ENCODE measurements at places on chromosomes 3 and 15. TPM values are rescaled to one million over a fixed set of nuclear protein-coding genes. Genes with fewer than 3 reads are reported as not detected.

DNA sequence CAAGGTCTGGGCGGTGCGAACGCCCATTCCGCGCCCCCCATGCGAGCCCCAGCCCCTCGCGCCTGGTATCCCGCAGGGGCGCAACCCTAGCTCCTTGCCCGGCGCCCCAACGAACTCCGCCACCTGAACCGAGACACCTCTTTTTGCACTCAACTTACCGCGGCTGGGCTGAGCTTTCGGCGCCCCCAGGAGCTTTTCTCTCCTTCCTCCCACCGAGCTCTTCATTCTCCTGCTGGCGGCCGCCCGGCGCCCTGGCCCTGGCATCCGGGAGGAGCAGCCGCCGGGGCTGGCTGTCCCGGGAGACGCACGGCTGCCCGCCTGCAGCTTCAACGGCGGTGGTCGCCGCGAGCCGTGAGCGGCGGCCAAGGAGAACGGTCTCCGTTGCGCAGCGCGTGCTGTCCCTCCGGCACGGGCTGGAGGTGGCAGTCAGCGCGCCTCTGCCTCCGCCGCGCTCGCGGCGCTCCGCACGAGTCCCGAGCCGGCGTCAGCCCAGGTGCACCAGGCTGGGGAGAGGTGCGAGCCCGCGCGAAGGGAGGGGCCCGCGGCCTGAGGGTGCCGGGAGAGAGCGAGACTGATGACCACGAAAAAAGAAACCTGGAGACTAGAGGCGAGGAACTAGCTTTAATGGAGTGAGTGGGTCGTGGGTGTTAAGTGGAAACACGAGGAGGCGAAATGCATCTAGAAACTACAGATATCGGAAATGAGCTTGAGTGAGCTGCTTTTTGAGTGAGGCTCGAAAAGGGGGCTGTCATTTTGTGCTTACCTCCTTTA is 621.5 kb upstream of the ZNF385D start:
- H3K4me1 ChIP-seq, result no peaks in the 10 kb centered on the region
- H3K27me3 ChIP-seq, result peaks cover 30% of the 10 kb centered on the region
- no peak for DNase-seq
- peak overlapping the region; percentile 23 for H3K4me3 ChIP-seq
- no peaks in the 10 kb centered on the region for H3K36me3 ChIP-seq

Gene CPEB1
- 1.5 TPM for polyA plus RNA-seq

DNA sequence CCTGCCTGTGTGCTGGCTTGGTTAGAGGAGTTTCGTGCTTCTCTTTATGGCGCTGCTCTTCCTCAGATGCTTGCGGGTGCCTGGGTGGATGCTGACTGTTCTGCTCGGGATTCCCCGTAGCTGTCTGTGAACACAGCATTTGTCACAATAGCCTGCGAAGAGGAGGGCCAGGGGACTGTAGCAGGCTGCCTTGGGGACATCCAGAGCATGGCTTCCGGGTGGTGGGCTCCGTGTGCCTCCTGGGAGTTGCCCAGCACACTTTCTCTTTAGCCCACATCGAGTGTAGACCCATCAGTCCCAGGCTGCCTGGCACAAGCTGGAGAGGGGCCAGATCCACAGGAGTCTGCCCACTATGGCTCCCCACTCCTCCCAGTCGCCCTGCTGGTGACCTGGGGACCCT is 22.4 kb downstream of the LRRK1 start:
- no peak overlapping the region for H3K27ac ChIP-seq
- H3K36me3 ChIP-seq, result no peaks in the 10 kb centered on the region
- H3K27me3 ChIP-seq, result no peaks in the 10 kb centered on the region
- DNase-seq, result no peak
- H3K4me3 ChIP-seq, result no peak overlapping the region

Gene KBTBD8
- polyA plus RNA-seq, result 2.7 TPM

- no peak overlapping the region for H3K4me3 ChIP-seq
- H3K27me3 ChIP-seq, result peaks cover 2% of the 10 kb centered on the region
- no peak overlapping the region for H3K27ac ChIP-seq
- no peaks in the 10 kb centered on the region for H3K36me3 ChIP-seq
Measured at GRCh38 chr3:127857333-127857732, 35.0 kb upstream of the MGLL start.

Gene SPSB4
- 2.2 TPM for polyA plus RNA-seq

GRCh38 chr3:176032043-176032442 is 1165.2 kb downstream of the TBL1XR1 start:
- DNase-seq, result no peak
- H3K27ac ChIP-seq, result no peak overlapping the region
- no peak overlapping the region for H3K4me3 ChIP-seq
- no peaks in the 10 kb centered on the region for H3K4me1 ChIP-seq
- no peaks in the 10 kb centered on the region for H3K36me3 ChIP-seq
- H3K27me3 ChIP-seq, result no peaks in the 10 kb centered on the region

Gene SKOR1
- polyA plus RNA-seq, result 0.28 TPM

GRCh38 chr3:73291541-73291940 is 230.1 kb downstream of the EBLN2 start:
- H3K4me1 ChIP-seq, result no peaks in the 10 kb centered on the region
- no peak for DNase-seq
- no peaks in the 10 kb centered on the region for H3K36me3 ChIP-seq
- no peaks in the 10 kb centered on the region for H3K27me3 ChIP-seq

DNA sequence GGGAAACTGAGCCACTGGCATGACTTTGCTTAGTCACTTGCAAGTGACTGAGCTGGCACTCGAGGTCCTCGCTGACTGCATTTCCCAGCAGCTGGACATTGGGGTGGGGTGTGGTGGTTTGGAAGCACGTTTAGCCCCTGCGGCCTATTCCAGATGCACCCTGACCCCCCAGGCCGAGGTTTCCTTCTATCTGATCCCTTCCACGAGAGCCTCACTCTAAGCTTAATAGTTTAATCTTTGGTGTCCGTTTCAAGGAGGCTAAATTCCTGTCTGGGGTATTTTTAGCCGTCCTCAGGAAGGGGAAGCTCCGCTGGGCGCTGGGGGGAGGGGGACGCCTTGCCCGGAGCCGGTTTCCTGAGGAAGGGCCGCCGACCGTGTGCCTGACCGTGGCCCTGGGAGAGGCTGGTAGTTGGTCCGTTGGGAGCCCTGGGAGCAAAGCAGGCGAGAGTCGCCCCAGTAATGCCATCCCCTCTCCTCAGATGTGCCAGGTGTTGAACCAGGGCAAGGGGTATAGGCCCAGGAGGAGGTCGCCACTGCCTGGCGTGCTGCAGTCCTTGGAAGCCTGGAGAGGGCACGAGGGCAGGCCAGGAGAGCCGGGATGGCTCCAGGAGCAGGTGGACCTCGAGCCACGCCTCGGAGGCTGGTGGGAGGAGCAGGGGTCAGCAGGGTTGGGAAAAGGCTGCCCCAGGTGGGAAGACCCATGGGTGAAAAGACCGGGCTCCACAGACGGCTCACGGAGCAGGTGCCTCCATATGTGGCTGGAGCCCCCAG is 37.2 kb downstream of the IDH2 start:
- DNase-seq, result no peak
- no peaks in the 10 kb centered on the region for H3K27me3 ChIP-seq

Gene KY
- polyA plus RNA-seq, result 3.1 TPM

Gene UTS2B
- 0.24 TPM for polyA plus RNA-seq

Gene SLC28A1
- 33.1 TPM for polyA plus RNA-seq

- no peak overlapping the region for H3K27ac ChIP-seq
- no peaks in the 10 kb centered on the region for H3K4me1 ChIP-seq
- H3K4me3 ChIP-seq, result no peak overlapping the region
- H3K27me3 ChIP-seq, result peaks cover 10% of the 10 kb centered on the region
- H3K36me3 ChIP-seq, result no peaks in the 10 kb centered on the region
Measured at GRCh38 chr3:59425942-59426341, 376.1 kb upstream of the CFAP20DC start.

GRCh38 chr15:95288626-95289025 is 1041.9 kb upstream of the NR2F2 start:
- peaks cover 2% of the 10 kb centered on the region for H3K27me3 ChIP-seq
- H3K4me3 ChIP-seq, result no peak overlapping the region
- H3K27ac ChIP-seq, result no peak overlapping the region
- no peaks in the 10 kb centered on the region for H3K4me1 ChIP-seq

Gene STAB1
- 43.5 TPM for polyA plus RNA-seq

DNA sequence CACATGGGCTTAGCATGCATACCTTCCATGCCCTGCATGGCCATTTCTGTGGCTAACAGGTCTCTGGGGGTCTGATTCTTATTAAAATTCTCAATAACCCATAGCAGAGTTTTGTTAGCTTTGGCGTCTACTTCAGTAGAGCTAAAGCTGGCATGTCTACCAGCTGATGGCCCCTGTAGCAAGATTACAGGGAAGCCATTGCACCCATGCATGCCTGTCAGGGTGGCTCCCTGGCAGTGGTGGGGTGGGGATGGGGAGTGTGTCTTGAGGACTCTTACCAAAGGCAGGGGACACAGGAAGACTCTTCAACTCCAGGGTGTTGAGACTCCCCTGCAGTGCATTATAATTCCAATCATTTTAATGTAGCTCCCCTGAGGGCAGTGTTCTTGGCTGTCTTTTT is 4.7 kb downstream of the KY start:
- no peak overlapping the region for H3K4me3 ChIP-seq
- no peak overlapping the region for H3K27ac ChIP-seq
- peaks cover 9% of the 10 kb centered on the region for H3K4me1 ChIP-seq
- H3K36me3 ChIP-seq, result no peaks in the 10 kb centered on the region
- no peak for DNase-seq

- no peak overlapping the region for H3K27ac ChIP-seq
- no peak for DNase-seq
- no peak overlapping the region for H3K4me3 ChIP-seq
- H3K27me3 ChIP-seq, result no peaks in the 10 kb centered on the region
Measured at GRCh38 chr3:12922306-12922705, 80.9 kb upstream of the RPL32 start.

Gene CMTM8
- polyA plus RNA-seq, result 20.1 TPM

Gene ITIH1
- 1.6 TPM for polyA plus RNA-seq

DNA sequence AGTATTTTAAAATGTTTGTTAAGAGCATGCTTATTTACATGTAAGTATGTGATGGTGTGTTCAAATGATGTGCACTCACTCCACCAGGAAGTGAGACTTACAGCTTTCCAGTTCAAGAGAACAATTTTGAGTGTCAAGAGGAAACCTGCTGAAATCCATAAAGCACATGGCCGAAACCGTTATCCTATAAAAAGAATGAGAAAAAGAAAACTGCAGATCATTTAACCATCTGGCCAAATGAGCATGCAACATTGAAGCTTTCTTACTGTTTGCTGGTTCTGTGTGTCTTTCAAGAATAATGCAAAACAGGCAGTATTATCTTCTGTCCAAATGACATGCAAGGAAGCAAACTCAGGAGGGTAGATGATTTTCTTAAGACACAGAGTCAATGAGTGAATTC is 26.3 kb downstream of the GABRR3 start:
- H3K4me3 ChIP-seq, result no peak overlapping the region
- H3K27me3 ChIP-seq, result no peaks in the 10 kb centered on the region
- H3K4me1 ChIP-seq, result no peaks in the 10 kb centered on the region

Gene MED12L
- polyA plus RNA-seq, result 5.4 TPM

Gene NOX5
- polyA plus RNA-seq, result 0.16 TPM

- H3K4me3 ChIP-seq, result no peak overlapping the region
- no peaks in the 10 kb centered on the region for H3K36me3 ChIP-seq
- H3K27me3 ChIP-seq, result no peaks in the 10 kb centered on the region
- DNase-seq, result no peak
- H3K4me1 ChIP-seq, result no peaks in the 10 kb centered on the region
Measured at GRCh38 chr15:53910236-53910849, 67.9 kb upstream of the UNC13C start.

- peaks cover 53% of the 10 kb centered on the region for H3K36me3 ChIP-seq
- no peak overlapping the region for H3K27ac ChIP-seq
- H3K4me3 ChIP-seq, result no peak overlapping the region
- H3K4me1 ChIP-seq, result no peaks in the 10 kb centered on the region
- DNase-seq, result no peak
Measured at GRCh38 chr3:148998715-148999423, 7.5 kb downstream of the GYG1 start.

DNA sequence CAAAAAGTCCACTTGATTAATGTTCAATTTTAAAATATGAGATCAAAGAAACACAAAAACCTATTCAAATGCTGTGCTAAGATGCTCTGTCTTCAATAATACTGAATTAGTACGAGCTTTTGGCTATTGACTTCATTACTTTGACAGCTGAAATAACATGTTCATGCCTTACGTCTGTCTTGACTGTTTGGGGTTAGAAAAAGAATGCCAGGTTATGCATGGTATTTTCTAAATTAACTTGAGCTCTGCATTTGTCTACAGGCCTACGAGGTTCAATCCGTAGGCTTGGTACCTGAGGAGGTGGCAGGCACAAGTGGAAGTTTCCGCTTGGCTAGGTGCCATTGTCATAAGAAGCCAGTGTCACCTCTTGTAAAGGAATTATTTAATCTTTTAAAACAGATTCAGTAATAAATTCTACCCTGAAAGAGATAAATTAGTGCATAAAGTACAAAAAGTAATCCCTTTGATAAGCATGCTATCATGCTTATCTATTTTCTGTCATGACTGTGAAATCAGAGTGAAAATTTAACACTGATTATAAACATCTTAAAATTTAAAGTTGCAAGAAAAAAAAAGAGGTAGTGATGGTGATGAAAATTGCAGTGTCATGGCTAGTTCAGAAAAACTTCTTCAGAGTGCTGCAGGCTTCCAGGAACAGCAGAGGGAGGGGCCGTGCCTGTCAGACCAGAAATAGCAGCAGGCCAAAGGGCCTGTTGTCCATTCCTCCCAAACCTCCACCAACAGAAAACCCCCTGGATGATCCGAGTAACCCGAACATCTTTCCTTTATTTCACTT is 115.7 kb downstream of the ARRDC4 start:
- DNase-seq, result no peak
- no peaks in the 10 kb centered on the region for H3K36me3 ChIP-seq

Gene C3orf49
- polyA plus RNA-seq, result 0.33 TPM

Gene AHSG
- 1.8 TPM for polyA plus RNA-seq

- no peaks in the 10 kb centered on the region for H3K27me3 ChIP-seq
- DNase-seq, result no peak
- H3K27ac ChIP-seq, result no peak overlapping the region
- H3K36me3 ChIP-seq, result no peaks in the 10 kb centered on the region
- no peak overlapping the region for H3K4me3 ChIP-seq
- no peaks in the 10 kb centered on the region for H3K4me1 ChIP-seq
Measured at GRCh38 chr3:16137044-16137443, 37.4 kb upstream of the GALNT15 start.
